ENCODE measurements at places on chromosomes 7 and 10.

GRCh38 chr10:61950449-61951143, 49.1 kb downstream of the ARID5B start:
- DNase-seq, result no peak

DNA sequence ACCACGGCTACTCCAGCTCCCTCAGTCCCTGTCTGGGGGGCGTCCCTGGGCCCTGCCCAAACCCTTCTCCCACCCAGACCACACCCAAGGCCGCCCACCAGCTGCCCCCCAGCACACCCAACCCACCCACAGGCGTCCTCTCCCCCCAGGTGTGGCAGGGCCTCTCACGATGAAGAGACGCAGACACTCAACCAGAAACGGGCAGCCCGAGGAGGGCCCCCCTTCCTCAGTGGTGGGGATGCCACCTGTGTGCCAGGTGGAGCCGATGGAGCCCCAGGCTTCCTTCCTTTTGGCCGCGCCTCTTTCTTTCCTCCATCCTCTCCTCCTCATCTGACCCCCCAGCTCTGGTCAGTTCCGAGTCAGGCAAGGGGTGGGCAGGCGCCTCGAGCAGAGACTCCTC, 28.7 kb downstream of the ADGRA1 start:
- no peak for DNase-seq

DNA sequence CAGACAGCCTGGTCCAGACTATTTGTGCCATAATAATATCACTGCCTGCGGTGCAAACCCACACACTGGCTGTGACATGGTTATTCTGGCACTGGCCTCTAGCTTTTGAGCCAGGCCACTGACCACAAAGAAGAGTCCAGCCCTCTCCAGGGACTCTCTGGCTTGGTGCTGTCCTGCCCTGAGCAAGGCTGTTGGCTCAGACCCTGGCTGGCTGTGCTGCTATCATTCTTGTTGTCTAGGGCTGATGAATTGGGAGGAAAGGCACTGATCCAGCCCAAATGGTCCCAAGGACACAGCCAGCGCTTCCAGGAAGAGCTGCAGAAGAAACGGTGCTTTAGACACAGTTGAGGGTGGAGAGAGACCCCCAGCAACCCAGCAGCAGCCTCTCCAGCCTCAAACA, 80.8 kb downstream of the TMEM130 start:
- no peak for DNase-seq

GRCh38 chr10:129023082-129023481, 444.0 kb upstream of the MGMT start:
- peak; percentile 72 for DNase-seq

DNA sequence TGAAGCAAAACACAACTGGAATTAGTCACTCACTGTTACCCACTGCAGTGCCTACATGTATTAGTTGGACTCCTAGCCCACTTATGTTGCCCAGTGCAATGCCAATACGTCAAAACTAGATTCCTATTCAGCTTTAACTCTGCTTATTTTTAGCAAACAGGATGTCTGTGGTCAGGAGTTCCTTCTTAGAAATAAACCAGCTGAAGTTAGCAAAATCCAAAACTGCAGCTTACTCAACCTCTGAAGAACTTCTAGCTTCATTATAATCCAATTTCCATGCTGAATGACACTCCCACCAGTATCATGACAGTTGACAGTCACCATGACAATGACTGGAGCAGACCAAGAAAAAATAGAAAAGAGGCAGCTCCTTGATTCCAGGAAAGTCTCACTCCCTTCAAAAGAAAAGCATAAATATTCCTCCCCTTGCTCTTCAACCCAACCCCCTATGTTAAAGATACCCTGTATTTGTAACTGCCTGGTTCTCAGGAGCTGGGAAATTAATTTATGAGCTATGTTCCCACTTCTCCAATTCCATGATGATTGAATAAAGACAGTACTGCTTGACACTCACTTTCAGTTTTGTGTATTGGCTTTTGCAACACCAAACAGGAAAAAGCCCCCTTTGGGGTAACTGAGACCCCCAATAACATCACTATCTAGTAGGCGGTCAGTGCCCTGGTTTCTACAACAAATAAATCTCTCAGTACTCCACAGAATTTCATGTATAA, 327.4 kb downstream of the SORCS1 start:
- DNase-seq, result no peak

GRCh38 chr7:128915841-128916642, 5.5 kb upstream of the KCP start:
- DNase-seq, result no peak

DNA sequence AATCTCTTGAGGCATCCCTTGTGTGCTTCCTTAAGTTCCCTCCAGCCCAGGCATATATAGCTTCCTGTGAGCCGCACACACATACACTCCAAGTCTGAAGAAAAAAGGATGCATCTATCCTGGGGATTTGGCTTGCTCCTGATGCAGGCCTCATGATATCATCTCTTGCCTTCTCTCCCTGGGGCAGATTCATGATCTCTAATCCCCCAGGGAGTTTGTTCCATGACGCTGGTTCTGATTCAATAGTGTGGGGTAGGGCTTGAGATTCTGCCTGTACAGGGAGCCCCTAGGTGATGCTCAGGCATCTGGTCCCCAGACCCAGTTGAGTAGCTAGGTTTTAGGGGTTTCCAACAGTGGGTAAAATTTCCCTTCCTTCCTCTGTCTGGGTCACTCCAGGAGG, 1.5 kb downstream of the PON1 start:
- DNase-seq, result no peak

GRCh38 chr7:1602386-1602785, 32.6 kb upstream of the PSMG3 start:
- no peak for DNase-seq

DNA sequence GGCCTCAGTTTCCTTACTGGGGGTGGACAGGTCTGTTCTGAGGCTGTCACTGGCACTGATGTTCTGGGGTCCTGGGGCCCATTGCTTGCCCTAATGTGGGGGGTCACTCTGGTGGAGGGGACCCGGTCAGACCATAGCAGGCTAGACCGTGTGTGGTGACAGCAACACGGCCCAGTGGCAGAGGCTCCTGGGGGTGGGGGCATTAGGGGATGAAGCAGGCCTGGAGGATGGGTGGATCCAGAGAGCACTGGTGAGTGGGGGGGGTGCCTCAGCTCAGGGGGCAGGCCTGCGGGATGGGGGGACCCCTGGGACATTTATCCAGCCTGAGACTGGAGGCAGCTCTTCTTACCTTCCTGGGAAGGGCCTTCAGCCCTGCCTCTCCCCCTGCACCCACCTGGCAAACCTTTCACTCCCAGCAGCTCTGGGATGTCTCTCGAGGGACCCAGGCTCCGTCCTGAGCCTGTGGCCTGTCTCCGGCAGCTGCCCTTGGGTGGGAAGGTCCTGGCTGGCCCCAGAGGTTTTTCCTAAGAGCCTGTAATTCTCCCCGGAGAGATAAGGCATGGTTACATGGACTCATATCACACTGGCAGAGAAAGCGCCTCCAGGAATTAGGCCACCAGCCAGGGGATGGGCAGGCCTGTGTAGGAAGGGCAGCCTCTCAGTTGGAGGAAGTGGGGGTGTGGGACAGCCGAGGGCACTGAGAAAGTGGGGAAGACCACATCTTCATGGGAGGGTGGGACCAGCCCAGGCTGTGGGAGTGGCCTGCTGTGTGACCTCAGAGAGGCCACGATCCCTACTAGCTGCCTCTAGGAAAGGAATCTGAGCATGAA, 147.7 kb downstream of the UBE2H start:
- peak; percentile 40 for DNase-seq

GRCh38 chr7:30970074-30970473, 6.3 kb downstream of the GHRHR start:
- DNase-seq, result no peak

GRCh38 chr7:73786588-73786987, 16.5 kb upstream of the CLDN3 start:
- no peak for DNase-seq

DNA sequence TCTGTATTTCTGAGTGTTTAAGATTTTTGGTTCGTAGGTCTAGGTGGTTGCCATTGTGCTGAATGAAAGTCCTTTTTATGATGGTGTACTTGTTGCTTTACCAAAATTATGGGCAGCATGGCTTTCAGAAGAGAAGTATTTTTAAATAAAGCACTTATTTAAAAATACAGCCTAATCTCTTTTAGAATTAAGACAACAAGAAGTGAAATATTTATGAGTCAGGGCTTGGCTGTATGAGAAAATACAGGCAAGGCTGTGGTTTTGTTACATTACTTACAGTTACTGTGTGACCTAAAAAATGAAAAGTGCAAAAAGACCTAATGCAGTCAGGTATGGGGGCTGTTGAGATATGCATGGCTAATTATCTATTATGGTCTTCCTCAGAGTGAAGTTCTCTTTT, 185.2 kb upstream of the PPP1R3A start:
- DNase-seq, result no peak

DNA sequence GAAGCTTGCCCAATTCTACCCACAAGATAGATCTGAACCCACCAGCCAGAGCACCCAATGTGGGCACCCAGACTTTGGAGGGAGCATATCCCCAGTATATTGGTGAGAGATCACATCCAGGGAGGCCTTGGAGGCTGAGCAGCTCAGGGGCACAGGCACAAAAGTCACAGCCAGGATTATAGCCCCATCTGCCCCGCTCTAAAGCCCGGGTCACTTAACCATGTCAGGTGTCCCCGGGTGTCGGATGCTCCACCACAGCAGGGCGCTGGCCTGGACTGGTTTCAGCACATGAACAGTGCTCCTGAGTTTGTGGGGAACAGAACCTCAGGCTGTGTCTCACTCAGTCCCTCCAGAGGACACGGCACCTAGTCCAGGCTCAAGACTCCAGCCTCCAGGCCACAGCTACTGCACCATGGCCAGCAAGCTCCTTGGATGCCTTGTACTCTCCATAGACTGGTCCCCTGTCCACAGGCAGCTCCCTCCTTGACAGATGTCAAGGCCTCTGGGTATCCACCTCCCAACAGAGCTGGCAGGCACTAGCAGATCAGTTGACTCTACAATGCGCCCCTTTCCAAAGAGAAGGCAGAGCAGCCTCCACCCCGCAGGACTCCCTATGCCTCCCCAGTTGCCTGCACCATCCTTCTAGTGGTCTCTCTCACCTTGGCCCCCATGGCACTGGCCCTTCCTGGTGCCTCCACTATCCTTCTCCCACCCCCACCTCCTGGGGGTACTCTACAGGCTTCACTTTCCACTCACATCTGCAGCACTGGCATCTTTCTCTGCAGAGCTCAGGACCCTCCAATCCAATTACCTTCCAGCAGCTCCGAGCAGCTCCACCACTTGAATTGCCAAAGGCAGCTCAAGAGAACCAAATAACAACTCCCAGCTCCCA, 306.0 kb downstream of the GRID1 start:
- no peak for DNase-seq

- no peak for DNase-seq
Measured at GRCh38 chr10:124415210-124415609, 3.5 kb downstream of the OAT start.

DNA sequence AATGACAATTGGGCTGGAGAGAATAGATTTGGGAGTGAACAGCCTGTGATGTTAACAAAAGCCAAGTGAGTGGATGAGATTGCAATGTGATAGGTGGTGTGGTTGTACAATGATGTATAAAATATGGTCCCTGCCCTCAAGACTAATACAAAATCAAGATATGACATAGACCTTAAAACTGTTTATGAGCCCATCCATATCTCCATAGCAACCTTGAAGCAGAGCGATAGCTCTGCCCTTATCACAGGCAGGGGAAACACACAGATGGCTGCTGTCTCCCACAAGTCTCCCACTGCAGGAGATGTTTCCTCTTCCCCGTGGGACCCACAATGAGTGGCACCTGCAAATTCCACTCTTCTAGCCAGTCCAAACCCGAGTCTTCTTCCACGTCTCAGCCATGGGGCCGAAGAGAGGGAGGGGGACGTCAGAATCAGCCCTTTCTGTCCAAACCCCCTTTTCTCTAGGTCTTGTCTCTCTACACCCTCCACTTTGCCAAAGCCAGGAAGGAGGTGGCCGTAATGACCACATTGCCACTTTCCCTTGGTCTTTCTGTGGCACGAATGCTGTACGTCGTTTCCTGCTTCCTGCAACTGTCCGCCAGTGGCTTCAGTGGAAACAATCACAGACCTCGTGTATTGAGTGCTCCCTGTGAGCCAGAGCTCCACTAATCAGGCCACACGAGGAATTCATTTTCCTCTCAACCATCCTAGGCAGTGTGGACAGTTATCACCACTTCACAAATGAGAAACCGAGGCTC, 7.5 kb upstream of the TBXAS1 start:
- DNase-seq, result no peak

DNA sequence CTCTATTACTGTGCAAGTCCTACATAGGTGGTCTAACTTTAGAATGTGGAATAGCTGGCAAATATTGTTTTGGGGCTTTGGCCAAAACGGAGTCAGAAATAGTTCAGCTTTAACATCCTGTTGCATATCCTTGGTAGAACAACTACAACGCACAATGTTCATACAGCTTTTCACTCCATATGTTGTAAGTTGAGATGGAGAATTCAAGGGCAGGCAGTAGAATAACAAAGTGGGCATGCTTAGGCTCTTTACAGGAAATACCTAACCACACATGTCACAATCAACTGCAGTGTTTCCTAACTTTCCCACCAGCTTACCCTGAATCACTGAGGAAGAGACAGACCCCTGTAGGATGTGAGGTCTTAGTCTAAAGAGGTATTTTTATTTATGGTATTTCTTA, 122.3 kb downstream of the PPP1R3A start:
- DNase-seq, result no peak

- no peak for DNase-seq
Measured at GRCh38 chr10:18719811-18720210, 60.6 kb downstream of the ARL5B start.

DNA sequence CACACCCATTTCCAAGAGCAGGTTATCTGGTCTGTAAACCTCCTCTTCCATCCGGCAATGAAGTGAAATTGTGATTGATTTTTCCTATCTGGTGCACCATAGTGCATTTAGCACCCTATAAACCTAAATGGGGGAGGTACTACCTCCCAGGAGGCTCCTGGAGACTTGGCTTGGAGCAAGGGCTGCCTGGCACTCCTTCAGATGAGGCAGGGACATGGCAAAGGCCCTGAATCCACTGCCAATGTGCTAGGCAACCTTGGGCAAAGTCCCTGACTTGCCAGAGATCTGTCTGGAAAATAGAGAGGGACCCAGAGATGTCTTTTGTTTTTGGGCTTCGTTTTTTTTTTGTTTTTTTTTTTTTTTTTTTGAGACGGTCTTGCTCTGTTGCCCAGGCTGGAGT, 6.7 kb upstream of the GRID1 start:
- DNase-seq, result no peak

DNA sequence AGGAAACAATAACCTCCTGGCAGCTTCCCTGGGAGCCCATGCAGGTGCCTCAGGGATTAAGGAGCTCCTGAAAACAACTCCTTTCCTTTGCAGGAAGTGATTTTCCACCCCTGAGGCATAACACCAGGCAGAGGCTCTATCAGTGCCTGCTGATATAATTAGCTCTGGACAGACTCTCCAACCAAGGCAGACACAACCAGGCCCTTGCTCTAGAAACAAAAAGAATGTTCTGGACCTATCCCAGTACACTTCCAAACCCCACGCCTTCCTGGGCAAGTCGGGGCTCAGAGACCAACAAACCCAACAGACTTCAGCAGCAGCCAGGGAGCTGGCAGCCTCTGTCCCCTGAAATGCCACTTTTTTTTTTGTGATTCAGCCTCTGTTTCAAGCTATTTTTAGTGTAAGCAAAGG, 247.1 kb downstream of the KCNMA1 start:
- no peak for DNase-seq

- DNase-seq, result no peak
Measured at GRCh38 chr7:67432536-67433234, 436.1 kb downstream of the TYW1 start.

- DNase-seq, result no peak
Measured at GRCh38 chr10:58969576-58969975, 206.9 kb upstream of the PHYHIPL start.

GRCh38 chr10:98367604-98368451, 47.2 kb downstream of the PYROXD2 start:
- no peak for DNase-seq
